Upper lobe of left lung (tissue), 6 donors: ENCODE measurements at places on chromosomes 11 and 22.
A peak's percentile ranks its signal among the peaks of the same experiment; 100 is the strongest.

DNA sequence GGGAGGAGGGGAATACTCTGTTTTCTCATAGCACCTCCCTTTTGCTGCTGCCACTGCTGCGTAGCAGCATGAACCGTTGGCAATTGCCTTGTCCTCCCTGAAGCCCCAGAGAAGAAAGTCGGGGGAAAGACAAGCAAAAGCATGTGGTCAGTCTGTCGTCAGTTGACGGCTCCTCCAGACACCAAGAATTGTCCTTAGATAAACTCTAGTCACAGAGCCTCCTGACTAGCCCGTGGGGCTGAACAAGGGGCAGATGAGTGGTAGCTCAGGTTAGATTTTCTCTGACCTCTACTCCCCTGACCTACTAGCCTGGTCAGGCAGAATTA is 126.4 kb upstream of the HSD17B12 start:
- DNase-seq: no peak

DNA sequence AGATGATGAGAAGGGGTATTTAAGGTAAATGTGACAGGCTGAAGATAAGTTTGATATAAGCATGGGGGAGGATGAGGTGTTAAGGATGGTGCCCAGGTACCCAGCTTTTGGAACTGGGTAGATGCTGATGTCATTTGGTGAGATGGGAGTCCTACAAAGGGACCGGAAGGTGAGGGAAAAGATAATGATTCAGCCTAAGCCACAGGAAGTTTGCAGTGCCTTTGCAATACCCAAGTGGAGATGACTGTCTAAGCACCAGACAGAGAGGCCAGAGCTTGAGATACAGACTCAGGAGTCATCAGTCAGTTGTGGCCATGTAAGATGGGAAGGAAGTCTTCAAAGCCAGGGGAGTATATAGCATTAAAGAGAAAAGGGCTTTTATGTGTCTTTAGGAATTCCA is 30.0 kb upstream of the SMCO4 start:
- no peak for DNase-seq

DNA sequence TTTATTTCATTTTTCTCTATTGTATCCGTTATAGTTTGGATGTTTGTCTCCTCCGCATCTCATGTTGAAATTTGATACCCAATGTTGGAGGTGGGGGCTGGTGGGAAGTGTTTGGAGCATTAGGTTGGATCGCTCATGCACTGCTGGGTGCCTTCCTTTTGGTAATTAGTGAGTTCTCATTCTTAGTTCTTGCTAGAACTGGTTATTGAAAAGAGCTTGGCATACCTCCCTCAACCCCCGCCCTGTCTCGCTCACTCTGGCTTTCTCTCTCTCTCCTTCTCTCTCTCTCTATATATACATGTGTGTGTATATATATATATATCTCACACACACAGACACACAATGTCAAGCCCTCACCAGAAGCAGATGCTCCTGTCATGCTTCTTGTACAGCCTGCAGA is 978.7 kb downstream of the DLG2 start:
- no peak for DNase-seq

- peak; percentile 79 for DNase-seq
These were observed 1.5 kb downstream of the PRR33 start for GRCh38 chr11:1889941-1890855.

DNA sequence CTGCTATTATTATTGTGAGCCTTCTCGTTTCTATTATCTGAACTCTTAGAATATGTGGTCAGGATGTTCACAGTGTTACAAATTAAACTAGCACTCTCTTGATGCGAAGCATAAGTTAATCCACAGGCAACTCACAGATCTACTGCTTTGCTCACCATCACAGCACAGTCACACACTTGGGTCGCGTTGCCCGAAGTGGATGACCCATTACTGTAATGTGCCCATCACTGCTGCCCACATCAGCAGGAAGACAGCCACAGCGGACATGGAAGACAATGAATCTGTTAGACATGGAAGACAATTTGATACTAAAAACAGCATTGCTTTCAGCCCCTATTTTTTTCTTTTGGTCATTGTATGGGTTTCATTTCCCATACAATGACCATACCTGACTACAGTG is 216.4 kb upstream of the B3GAT1 start:
- no peak for DNase-seq

DNA sequence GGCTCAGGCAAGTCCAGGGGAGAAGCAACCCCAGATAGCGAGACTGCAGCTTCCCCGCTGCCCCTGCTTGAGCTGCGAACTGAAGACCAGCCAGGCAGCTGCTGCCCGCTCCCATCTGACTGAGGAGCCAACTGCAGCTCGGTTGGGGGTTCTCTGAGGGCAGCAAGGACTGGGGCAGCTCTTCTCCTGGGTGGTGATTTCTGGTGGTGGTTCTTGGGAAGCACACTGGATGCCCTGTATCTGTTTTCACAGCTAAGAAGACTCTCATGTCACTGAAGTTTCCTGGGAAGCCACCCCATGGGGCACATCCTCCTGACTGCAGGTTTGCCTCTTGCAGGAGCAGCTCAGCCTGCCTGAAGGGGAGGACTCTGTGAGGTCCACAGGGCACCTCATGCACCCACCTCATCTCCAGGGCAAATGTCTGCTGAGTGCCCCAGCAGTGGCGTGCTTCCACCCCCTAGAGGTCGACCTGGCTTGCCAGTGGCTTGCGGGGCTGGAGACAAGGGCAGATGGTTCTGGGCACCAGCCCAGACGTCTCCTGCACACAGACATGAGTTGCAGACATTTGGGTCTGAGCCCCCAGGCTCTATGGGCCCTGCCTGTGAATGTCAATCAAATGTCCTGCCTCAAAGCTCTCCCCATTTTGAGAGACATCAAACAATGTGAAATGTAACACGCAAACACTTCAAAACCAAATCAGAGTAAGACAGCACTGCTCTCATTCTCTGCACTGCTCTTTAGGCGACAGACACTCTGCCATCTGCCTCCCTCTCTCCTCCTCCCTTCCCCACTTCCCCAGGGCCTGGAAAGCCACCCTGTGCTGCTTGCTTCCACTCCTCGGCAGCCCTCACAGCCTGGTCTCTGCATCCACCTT is 800.9 kb downstream of the BRD1 start:
- no peak for DNase-seq

DNA sequence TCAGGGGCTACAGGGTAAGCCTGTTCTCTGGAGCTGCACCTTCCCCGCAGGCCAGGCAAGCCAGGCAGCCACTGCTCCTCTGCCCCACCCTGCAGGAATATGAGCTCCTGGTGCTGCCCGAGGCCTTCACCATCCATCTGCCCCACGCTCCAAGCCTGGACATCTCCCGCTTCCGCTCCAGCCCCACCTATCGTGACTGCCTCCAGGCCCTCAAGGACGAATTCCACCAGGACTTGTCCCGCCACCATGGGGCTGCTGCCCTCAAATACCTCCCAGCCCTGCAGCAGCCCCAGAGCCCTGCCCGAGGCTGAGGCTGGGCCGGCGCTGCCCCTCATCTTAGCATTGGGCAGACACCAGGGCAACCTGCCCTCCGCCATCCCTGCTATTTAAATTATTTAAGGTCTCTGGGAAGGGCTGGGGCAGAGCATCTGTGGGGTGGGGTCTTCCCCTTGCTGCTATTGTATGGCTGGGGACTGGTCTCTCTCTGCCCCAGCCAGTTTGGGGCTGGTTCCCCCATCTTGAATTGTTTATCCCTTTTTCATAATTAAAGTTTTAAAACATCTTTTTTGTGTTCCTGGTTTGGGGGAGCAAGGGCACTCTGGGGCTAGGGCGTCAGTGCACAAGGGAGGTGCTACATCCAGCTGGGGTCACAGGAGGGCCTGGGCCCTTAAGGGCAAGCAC is 6.2 kb downstream of the LARGE2 start:
- no peak for DNase-seq

GRCh38 chr11:125292100-125292499 is 127.5 kb downstream of the PKNOX2 start:
- DNase-seq: no peak

DNA sequence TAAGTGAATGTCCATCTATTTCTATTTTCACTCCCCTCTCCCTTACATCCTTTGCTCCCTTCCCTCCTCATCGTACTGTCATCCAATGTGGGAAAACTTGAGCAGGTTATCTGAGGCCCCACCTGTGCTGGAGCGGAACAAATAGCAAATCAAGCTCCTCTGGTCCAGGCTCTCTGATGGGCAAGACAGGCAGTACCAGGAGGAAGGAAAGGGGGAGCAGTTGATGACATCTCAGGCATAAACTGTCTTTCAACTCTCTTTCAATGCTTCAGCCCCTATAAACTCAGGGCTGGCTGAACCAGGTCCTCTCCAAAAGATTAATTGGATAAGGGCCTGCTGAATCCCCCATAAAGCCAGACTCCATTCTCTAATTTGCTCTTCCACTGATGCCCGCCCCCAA is 1.5 kb upstream of the CCKBR start:
- DNase-seq: no peak

GRCh38 chr11:122126024-122126688 is 10.1 kb upstream of the BLID start:
- no peak for DNase-seq

DNA sequence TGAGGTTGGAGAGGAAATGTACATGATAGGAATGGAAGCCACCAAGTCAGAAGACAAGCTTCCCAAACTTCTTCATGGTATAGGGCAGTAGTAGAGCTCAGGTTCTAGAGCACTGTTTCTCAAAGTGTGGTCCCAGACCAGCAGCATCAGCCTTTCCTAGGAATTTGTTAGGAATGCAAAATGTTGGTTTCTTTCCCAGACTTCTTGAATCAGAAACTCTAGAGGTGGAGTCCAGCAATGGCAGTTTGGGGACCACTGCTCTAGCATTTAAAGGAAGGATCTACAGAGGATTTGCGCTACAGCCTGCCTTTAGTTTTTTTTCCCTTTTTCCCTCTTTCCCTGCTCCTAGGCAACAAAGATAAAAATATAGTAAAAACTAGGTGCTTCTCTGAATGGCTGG is 17.0 kb upstream of the MMP12 start:
- DNase-seq: no peak

DNA sequence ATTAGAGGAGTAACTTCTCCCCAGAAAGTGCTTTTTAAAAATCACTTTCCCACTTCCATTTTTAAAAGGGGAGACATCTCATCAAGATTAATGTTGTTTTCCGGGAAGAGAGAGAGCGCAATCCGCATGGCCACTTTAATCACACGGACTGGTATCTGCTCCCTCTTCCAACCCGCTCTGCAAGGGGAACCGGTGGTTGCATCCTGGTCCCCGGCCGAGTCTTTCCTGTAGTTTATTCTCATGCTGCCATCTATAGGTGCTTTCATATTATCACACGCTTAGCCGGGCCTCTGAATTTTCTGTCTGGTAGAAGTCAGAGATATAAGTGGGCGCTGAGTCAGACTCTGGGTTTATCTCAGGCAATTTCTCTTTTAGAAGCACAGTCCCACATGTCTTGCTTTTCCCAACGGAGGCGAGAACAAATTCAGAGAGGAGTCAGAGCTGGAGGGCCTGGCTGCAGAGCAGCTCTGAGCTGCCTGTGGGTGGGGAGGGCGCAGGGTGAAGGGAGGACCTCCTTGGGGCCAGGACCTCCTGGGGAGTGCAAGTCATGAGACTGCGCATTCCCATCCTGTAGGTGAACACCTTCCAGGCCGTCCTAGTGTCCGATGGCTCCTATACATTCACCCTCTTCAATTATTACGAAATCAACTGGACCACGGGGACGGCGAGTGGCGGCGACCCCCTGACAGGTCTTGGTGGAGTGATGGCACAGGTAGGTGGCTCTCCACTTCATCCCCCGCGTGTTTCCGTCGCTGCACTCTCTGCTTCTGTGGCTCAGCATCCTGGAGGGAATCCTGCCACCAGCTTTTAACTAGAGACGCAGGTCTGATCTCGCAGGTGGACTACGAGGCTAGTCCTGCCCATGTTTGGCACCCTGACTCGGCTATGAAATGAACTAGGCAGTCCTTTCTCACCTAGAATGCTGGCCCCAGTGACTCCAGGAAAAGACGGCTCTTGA is 11.7 kb downstream of the TECTA start:
- peak; percentile 42 for DNase-seq

DNA sequence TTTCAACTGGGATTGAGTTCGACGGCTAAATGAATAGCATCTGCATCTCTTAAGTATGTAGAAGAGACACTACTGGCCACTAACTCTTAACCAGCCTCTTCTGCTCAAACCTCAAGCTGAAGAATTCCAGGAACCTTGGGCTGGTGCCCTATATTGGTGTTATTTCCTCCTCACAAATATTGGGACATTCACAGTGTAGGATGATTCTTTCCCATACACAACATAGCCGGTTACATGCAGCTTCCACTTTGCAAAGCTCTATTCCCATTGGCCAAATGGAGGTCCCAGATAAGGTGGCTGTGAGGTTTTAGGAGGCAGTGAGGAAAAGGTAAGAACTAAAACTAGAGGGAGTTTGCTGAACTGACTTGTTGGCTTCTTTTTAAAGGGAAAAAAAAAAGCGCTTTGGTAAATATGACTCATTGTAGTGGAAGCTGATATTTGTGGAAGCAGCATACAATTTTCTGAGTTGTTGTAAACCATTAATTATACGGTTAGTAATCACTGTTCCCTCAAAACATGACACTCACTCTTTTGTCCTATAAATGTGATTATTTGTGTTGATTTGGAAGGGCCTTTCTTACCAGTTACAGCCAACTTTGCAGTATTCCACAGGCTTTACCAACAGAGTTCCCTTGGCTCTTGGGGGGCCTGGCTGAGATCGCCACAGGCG is 17.6 kb downstream of the C22orf31 start:
- DNase-seq: no peak

- DNase-seq: peak; percentile 97
These were observed at the start of gene DGAT2 for GRCh38 chr11:75768112-75768908. TSS of gene DGAT2 (plus strand) at chr11:75768778. CDS start at chr11:75768992, 214 bp downstream.

- DNase-seq: no peak
These were observed 338.7 kb downstream of the BRD1 start for GRCh38 chr22:49488943-49489342.

DNA sequence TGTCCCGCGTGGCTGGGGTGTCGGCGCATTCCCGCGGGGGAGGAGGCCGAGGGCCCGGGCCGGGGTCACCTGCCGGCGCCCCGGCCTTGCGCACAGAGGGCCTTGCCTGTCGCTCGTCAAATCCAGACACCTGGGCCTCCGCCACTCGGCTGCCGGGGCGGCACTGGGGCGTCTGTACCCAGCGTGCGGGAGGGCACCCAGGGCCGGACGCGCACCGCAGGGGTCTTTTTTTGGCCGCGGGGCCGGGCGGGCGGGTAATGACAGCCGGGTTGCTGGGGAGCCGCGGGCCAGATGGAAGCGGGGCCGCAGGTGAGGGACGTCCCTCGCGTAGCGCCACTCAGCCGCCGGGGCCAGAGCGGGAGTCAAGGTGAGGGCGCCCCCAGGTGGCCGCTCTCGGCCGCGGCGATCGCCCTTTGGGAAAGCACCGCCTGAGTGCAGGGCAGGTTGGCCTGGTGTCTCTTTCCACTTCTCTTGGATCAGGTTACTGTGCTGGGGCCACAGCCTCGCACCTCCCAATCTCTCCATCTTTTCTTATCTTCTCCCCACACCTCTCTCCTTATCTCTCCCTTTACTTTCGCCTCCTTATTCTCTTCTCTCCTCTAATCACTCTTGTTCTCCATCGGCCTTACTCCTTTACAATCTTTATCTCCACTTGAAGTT is 3.5 kb downstream of the PHLDB1 start:
- DNase-seq: peak; percentile 97

DNA sequence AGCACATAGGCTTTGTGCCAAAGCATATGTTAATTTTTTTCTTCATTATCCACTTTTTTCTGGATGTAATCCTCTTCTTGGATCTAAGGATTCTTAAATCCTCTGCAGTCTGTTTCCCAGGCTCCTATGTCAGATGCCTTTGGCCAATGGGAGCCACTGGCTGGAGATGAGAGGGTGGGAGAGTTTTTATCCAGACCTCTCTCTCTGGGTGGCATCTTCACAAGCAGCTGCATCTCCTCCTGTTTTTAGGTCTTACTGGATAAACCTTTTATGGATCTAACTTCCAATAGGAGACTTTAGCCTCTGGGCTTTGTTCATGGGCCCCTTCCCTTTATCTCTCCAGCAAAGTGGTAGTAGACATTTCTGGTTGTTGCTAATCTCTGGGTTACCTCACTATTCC is 22.4 kb upstream of the MPPED2 start:
- DNase-seq: no peak
